ENCODE measurements at places on chromosomes 16 and 17.

DNA sequence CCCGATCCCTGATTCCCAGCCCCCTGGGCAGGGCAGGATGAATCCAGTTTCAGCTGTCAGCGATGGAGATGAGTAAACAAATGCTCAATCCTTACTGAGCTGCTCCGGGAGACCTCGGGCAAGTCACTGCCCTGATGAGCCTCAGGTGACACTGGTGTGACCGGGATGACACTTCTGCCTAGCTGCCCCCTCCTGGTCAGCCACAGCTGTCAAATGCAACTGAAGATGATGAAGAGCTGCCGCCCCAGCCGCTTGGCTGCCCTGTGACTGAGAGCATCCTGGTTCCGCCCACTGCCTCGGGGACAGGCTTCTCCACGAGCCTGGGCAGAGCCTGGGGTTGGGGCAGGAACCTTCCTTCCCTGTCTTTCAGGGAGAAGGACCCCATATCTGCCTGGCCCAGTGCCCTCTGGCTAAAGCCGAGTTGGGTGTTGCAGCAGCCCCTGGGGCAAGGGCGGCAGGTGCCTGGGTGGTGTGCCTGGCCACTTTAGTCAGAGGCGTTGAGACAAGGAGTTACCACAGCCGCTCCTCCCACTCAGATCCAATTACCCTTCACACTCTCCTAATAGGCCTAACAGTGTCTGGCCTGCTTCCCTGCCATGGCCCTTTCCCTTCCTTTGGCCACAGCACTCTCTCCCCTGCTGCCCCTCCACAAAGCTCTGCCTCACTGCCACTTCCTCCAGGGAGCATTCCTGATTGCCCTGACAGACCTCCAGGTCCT, 5.5 kb downstream of the CCL17 start:
- no peak for DNase-seq

DNA sequence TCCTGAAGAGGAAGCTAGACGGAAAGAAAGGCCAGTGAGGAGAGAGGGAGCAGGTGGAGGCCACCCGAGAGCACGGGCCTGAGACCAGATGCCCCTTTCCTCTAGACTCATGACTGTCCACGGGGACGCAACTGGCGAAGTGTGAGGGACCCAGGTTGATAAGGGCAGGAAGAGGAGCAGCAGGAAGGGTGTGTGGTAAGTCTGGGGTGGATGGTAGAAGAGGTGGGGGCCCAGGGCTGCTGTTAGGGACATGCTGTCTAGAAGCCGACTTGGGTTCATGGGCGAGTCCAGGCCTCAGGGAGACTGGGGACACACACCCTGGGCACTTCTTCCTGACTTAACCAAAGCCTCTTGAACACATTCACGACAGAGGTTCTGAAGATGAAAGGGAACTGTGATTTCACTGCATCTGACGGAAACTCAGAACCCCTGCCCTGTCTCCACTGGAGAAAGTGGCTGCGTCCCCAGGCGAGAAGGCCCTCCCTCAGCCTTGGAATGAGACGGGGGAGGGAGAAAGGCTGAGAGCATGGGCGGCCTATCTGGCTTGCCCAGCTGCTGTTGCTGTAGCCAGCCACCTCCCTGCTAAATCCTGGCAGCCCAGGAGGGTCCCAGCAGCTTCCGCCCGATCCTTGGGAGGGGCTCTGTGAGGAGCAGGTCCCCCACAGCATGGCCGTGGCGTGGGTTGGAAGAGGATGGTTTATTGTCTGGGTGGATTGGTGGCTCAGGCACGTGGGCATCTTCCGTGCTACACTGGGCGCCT, 6.0 kb downstream of the HIC1 start:
- DNase-seq = no peak

- DNase-seq = no peak
These were observed 871 bp downstream of the ABCA8 start for GRCh38 chr17:68954146-68954896.

DNA sequence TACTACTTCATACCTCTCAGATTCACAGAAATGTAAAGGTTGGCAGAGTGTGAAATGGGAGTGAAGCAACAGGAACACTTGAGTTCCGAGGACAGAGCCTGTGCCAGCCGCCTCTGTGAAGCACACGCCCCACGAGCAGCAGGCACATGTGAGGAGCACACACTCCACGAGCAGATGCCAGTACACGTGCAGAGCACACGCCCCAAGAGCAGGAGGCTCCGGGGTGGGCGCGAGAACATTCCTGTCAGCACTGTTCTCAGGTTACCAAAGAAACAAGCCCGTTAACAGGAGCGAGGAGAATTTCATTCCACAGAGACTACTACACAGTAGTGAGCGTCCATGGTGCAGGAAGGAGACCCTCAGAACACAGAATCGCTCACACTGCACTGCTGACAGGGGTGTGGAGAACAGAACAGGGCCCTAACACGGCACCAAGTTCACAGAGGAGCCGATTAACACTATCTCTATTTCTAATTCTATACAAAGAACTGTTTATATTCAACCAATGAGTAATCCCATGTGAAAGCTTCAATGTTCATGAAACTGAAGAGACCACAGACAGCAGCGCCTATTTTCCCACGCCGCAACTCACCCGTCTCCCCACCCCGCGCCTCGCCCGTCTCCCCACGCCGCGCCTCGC, 40.1 kb downstream of the KLHDC4 start:
- DNase-seq = no peak

DNA sequence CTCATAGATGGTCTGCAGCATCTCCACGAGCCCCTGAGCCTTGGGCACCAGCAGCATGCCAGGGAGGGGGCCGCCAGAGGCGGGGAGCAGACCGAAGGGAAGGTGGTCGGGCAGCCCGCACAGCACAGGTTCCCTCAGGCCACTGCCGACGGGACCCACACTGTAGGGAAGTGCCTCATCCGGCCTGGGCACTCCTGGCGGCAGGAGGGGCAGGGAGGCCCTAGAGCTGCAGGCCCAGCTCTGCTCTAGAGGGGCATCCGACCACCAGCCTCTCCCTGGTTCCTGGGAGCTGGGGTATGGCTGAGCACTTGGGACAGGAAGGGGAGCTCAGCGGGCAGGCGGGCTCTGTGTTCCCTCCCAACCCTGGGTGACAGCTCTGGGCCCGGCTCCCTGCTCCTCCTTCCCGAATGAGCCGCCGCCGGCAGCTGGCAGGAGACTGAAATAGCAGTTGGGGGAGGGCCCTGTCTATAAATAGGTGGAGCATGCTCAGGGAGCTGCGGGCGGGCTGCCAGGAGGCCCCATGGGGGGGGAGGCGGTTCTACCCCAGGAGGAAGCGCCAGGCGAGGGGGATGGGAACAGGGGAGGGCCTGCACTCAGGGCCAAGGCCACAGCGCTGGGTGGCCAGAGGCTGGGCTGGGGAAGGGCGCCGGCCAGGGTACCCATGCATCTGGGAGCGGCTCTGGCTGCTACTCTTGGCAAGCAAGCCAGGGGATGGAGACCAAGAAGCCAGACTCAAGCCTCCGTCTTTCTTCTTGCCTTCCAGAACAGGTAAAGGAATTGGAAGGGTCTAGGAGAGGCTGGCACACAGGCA, 12.4 kb downstream of the HDAC5 start:
- DNase-seq = no peak

DNA sequence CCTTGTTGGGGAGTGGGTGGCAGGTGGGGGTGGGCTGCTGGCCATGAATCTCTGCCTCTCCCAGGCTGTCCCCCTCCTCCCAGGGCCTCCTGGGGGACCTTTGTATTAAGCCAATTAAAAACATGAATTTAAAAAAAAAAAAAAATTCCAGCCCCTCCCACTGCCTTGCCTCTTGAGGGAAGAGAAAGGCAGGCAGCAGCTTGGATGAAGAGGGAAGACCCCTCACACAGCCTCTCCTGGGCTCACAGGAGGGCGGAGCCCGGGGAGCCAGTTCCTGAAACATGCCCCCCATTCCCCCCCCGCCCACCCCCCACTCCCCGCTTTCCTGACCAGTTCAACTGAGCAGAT, 1.8 kb upstream of the TCAP start:
- no peak for DNase-seq

GRCh38 chr16:47045459-47045858, 72.0 kb upstream of the DNAJA2 start:
- no peak for DNase-seq

GRCh38 chr17:51957786-51958185, 200.7 kb downstream of the CA10 start:
- DNase-seq = no peak

DNA sequence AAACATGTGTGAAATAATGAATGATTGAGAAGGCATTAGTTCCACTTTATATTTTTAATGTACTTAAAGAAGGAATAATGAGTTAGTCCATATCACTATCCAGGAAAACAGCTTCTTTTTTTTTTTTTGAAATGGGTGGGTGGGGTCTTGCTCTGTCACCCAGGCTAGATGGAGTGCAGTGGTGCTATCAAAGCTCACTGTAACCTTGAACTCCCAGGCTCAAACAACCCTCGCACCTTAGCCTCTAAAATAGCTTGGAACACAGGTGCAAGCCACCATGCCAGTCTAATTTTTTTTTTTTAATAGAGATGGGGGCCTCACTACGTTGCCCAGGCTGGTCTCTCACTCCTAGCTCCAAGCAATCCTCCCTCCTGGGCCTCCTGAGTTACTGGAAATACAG, 275.5 kb downstream of the CEP112 start:
- DNase-seq = no peak

Data from stimulated activated CD8-positive, alpha-beta memory T cell treated with anti-CD3 and anti-CD28 coated beads, Interleukin-2, amount 100 ng/mL, for 1 hour (primary cell).